ENCODE measurements at places on chromosomes 13 and 19.
A peak's percentile ranks its signal among the peaks of the same experiment; 100 is the strongest.

DNA sequence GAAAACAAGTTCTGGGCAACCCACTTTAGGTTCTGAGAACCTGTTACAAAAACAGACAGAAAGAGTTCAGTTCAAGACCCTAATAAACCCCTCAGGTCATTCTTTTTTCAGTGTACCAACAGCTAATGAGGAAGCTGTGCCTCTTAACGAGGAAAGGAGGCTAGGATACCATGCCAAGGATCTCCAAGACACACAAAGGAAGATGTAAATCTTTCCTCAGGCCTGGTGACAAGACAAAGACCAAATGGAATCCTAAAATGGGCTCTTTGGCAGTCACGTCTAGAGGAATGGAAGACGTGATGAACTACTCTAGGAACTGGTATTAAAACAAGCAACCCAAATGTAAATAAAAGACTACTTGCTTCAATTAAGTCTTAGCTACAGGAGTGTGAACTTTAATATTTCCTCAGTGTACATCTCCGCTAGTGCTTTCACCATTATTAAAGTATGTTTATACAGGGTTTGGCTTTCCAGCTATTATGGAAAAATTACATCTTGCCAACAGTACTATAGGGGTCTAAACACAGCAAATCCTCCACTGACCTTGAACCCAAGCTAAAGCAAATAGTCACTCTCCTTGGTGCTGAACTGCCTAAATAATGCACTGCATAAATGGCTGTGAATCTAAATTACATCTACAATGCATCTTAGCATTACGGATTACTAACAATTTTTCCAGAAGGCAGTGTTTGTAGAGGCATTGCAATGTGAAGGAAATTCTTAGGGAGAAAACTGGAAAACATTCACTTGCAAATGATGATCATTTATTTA, 42.3 kb downstream of the ENOX1 start:
- DNase-seq: no peak

DNA sequence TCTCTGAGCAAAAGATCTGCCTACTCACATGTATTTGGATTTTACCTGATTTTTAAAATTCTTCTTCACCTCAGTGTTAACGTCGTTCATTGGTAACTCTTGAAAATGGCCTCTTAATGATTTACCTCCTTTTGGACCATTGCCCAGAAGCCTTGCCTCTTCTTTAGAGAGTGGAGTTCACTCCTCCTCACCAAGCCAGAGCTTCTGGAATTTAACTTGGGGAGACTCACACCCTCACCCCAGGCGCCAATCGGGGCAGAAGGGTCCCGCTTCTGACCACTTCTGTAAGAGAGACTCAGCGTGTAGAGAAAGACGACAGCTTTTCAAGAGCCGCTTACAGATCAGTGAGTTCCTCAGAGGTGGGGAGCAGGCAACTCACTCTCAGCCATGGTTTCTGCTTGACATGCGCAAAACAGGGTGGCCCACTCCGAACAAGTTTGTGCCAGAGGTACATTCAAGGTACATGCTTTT, 2.7 kb downstream of the PNMA8C start:
- DNase-seq: no peak

DNA sequence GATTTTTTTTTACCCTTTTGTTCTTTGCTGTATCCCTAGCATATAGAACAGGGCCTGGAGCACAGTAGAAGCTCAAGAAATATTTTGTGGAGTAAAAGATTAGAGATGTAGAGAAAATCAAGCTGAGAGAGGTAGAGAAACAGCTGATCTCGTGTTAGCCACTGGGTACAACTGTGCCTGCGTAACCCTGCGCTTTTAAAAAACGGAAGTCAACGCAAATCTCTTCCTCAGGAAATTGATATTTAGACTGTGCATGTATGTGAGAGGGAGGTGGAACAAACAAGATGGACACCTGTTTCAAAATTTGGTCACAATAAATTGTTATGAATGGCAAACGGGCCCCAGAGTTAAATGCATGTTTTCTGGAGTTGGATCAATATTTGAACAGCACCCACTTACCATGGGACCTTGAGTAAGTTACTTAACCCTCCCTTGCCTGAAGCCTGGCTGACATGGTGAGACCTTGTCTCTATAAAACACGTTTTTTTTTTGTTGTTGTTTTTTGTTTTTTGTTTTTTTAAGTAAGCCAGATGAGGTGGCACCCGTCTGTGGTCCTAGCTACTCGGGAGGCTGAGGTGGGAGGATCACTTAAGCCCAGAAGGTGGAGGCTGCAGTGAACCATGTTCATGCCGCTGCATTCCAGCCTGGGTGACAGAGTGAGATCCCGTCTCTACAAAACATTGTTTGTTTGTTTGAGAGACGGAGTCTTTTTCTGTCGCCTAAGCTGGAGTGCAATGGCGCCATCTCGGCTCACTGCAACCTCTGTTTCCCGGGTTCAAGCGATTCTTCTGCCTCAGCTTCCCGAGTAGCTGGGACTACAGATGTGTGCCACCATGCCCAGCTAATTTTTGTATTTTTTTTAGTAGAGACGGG, 3.3 kb upstream of the EPOR start:
- no peak for DNase-seq

DNA sequence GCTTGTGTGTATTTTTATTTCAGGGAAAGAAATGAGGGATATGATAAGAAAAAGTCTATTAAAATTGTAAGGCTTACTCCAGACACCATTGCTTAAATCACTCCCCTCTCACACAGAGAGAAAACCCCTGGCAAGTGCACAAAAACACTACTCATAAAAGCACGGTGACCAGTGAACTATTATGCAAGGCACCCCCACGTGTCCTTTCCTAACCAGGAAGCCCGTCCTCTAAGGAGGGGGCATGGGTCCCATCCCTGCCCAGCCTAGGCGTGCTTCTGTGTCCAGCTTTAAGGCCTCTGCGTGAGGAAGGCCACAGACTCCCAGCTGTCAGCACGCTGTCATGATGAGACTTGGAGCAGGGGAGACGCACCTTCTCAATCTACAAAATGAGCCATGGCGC, 83.5 kb downstream of the SLC7A1 start:
- DNase-seq: no peak

GRCh38 chr19:44742330-44743061, 6.0 kb upstream of the BCL3 start:
- DNase-seq: no peak

DNA sequence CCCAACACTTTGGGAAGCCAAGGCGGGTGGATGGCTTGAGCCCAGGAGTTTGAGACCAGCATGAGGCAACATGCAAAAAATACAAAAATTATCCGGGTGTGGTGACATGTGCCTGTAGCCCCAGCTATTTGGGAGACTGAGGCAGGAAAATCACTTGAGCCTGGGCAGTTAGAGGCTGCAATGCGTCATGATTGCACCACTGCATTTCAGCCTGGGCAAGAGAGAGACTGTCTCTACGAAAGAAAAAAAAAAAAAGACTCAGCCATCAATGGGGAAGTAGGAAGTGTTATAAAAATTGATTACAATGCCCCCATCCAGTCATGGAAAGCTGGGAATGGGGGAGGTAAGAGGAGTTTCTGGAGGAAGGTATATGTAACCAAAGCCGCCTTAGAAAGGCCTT, 5.4 kb downstream of the TYK2 start:
- no peak for DNase-seq

- DNase-seq: no peak
Observed at GRCh38 chr13:99075268-99076191, 97.7 kb upstream of the DOCK9 start.

DNA sequence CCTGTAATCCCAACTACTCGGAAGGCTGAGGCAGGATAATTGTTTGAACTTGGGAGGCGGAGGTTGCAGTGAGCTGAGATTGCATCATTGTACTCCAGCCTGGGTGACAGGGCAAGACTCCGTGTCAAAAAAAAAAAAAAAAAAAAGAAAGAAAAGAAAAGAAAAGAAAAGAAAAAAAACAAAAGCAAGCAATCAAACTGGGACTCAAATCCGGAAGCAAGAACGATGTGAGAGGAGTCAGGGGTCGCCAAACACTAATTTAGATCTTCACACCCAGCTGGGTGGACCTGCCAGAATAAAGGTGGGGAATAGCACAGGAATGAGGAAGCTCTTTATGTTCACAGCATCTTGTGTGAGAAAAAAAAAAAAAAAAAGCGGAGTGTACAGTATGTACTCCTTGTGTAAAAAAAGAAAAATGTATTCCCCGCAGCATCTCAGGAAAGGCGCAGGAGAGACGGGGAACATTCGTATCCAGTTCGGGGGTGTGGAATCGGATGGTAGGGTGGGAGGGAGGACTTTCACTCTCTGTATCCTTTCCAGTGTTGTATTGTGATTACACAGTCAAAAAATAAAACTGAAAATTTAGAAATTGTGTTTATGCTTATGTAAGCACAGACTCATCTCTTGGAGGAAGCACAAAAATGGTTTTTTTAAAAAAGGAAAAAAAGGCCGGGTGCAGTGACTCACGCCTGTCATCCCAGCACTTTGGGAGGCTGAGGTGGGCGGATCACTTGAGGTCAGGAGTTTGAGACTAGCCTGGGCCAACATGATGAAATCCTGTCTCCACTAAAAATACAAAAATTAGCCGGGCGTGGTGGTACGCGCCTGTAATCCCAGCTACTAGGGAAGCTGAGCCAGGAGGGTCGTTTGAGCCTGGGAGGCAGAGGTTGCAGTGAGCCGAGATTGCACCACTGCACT, 7.6 kb downstream of the DNAJB1 start:
- DNase-seq: peak; percentile 67

- no peak for DNase-seq
Observed at GRCh38 chr19:50932018-50932689, 20.7 kb downstream of the KLK5 start.

- no peak for DNase-seq
Observed at GRCh38 chr13:42893214-42893671, 98.8 kb downstream of the EPSTI1 start.

DNA sequence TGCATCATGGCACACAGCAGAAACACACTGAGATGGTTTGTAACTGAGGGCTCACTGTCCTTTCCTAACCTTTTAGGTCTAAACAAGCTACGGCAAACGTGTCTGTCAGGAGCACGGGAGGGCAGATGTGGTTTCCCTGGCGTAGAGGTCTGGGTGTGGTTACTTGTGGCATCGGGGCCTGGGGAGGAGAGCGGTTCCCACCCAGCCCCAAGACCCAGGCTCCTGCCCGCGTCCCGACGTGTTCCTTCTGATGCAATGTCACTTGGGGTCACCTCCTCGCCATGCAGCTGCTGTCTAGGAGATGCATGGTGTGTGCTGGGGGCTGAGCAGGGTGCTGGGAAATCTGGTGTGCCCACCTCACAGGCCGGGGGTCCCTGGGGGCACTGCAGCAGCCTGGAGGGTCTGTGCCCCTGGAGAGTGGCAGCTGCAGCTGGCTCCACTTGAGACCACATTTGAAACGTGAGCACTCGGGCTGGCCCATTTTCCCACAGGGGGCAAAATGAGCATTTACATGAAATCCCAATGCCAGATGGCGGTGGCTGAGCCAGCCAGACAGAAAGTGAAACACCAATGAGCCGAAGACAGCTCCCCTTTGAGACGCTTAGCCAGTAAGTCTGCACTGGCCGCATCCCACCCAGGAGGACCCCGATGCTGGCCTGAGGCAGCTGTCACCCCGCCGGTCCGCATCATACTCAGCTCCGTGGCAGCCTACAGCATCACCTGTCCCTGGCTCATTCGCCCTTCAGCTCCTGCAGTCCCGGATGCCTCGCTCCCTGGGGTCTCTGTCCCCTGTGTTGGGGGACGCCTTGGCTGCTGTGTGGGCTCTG, 22.3 kb upstream of the MYDGF start:
- DNase-seq: no peak

GRCh38 chr13:95579303-95579702, 26.8 kb downstream of the CLDN10 start:
- DNase-seq: no peak

DNA sequence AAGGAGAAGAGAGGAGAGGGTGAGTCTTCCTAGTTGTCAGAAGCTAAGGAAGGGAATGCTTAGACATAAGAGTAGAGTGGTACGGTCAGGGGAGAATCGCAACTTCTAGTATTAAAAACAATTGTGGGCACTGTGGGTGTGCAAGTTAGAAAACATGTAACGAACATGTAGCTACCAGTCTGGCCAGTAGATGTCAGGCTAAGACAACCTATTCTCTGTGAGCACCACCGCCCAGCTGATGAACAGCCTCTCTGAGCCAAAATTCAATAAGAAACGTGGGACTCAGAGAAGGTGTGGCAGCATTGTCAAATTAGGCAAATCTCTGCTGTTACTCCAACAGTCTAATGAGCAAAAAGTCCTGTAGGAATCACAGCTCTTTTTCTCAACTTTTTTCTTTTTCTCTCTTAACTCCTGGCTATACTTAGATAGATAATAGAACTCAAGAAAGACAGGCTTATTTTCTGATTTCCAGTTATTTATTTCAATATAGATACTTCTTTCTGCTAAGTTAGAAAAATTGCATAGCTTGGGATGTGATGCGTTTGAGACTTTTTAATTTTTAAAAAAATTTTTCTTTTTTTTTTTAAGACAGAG, 186.2 kb downstream of the USP12 start:
- DNase-seq: peak; percentile 47

- DNase-seq: no peak
Observed at GRCh38 chr13:114034481-114034891, 60.6 kb upstream of the C13orf46 start.

DNA sequence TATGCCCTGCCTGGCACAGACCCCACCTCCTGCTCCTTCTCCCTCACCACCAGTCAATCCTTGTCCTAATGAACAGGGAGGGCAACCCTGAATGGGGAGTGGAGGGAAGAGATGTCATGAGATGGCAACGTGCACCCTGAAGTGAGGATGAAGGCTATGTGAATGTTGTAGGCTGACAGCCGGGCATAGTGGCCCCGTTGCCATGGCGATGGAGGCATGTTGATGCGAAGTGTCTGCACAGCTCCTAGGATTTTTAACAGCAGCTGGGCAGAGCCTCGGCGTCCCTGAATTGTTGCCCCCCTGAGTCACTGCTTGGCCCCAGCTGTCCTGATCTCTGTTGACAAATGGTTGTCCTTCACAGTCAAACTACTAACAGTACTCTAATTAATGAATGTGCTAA, 4.8 kb upstream of the ALOX5AP start:
- no peak for DNase-seq

DNA sequence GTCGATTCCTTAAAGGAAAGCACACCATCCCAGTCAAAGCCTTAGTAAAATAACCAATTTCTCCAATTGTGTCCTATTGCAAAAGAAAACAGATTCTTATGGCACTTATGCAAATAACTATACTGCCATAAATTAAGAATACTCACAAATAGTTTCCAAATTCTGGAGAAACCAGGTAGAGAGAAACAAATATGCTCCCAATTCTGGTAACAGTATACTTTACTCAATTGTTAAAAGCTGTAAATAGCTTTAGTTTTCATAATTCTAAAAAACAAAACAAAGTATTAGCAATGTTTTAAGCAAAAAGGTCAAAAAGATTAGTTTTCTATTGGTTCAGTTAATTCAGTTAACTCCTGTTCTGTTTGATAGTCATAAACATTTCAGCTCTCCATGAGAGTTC, 18.2 kb upstream of the UBAC2 start:
- DNase-seq: no peak

- DNase-seq: no peak
Observed at GRCh38 chr19:50628146-50628545, 11.5 kb downstream of the SYT3 start.

GRCh38 chr13:98504371-98504963, 72.4 kb downstream of the STK24 start:
- DNase-seq: no peak

- DNase-seq: no peak
Observed at GRCh38 chr13:51920786-51921185, 59.0 kb downstream of the CCDC70 start.

Data from HL-60 (cell line).